KBM-7 (cell line): ENCODE measurements at places on chromosomes 12 and 14.

- no peak for DNase-seq
Observed at GRCh38 chr12:52433501-52434080, 580 bp downstream of the KRT75 start.

GRCh38 chr12:9646794-9647781 is 22.4 kb upstream of the CLEC2D start:
- DNase-seq, result no peak

DNA sequence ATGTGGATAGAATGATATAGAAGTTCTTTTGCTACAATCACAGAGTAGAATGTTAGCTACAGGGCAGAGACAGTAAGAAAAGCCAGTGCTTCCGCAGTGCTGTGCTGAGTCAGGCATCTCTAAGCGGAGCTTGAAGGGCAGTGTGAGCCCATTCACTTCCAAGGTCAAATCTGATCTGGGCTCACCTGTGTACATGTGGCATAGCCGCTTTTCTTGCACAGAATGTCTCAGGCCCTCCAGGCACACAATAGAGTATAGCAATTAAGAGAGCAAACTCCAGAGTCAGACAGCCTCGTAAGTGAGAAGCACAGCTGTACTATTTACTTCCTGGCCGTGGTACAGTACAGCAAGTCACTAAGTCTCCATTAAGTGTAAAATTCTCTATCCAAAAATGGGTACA is 26.8 kb downstream of the CORO1C start:
- no peak for DNase-seq

DNA sequence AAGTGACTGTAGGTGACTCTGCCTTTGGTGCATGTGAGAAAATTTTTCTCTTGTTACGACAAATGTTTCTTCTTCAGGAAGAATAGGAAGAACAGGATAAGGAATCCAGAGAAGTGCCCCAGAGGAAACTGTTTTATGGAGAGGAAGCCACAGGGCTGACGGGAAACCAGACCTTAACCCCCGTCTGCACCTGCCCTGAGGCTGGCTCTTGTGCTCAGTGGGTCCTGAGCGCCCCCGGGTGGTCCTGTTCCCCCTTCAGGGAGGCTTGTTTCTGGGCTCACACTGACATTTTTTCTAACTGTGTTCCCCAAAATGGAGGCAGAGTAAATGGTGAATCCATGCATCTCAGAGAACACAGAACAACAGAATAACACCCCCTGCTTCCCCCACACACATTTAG is 691.8 kb downstream of the TMEM121 start:
- peak; percentile 59 for DNase-seq

GRCh38 chr14:94581127-94581999 is at the start of gene SERPINA5:
SERPINA5 (plus strand) TSS chr14:94581426; CDS start chr14:94587363, 5,937 bp downstream.
- DNase-seq, result no peak

GRCh38 chr12:132551641-132552031 is 58.7 kb downstream of the LRCOL1 start:
- no peak for DNase-seq

DNA sequence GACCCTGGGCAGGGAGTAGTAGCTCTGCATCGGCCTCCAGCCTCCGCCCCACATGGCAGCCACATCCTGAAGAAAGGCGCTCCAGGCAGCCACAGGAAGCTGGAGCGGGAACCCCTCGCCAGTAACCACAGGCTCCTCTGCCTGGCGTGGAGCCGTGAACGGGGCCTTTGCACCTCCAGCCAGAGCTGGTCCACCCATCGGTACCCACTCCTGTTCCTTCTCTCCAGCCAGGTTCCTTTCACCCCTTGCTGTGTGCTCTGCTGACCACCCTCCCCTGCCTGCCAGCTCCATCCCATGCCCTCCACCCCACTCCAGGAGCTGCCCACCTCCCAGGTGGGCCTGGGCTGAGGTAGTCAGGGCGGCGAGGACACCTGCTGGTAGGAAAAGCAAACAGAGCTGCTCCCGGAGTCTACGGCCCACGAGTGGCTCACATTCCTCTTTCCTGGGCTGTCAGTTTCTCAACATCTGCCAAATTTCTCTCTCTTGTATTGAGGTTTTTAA is 2.7 kb downstream of the TGFB3 start:
- peak; percentile 54 for DNase-seq

DNA sequence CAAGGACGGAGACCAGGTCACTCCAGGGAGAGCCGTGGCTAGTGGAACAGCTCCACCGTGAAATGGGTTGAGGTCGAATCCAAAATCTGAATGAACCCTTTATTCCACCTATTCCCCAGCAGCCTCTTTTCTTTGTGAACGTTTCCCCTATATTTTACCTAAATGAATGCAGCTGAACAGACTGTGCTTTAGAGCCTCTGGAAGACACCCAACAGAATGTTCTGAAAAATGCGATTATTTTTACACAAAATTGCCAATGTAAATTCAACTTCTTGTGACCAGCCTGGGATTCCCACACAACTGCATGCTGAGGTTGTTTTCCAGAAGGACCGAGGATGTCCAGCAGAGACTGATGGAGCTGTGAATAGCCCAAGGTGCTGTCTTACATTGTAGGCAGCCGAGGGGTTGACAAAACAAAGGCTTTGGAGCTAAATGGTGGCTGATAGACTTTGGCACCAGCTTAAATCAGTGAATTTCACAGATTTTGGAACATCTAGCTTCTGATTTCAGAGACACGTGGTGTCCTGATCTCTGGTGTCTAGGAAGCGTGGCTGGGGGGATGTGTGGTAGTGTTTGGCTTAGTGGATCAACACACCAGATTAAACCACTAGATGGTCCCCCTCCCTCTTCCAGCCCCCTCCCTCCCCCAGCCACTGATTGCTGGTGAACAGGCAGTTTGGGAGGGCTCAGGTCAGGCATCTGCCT is 150.4 kb downstream of the ZNF664 start:
- no peak for DNase-seq

DNA sequence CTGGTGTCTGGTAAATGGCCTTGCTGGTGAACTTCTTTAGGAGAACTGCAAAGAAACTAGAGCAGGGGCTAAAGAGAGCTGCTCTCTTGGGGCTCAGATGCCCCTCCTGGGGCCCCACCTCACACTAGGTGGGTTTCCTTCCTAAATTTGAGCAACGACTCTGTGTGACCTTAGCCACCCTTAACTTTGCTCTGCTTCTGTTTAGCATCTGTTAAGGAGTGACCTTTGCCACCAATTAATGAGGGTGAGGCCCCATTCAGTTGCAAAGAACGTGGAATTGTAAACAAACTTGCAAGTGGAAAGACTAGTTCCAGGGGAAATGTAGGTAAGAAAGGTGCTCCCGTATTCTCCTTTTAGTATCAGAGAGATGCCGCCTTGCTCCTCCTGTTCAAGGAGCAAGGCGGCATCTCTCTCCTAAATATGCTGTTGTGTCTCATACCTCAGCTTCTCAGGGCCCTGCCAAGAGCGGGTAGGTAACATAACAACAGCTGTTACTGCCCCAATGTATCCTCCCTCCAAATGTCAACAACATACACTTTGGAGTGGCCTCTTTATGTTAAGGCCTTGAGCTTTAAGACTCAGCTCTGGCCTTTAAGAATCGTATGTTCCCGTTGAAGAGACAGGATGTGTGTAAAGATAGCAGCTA is 77.6 kb upstream of the FUT8 start:
- no peak for DNase-seq

DNA sequence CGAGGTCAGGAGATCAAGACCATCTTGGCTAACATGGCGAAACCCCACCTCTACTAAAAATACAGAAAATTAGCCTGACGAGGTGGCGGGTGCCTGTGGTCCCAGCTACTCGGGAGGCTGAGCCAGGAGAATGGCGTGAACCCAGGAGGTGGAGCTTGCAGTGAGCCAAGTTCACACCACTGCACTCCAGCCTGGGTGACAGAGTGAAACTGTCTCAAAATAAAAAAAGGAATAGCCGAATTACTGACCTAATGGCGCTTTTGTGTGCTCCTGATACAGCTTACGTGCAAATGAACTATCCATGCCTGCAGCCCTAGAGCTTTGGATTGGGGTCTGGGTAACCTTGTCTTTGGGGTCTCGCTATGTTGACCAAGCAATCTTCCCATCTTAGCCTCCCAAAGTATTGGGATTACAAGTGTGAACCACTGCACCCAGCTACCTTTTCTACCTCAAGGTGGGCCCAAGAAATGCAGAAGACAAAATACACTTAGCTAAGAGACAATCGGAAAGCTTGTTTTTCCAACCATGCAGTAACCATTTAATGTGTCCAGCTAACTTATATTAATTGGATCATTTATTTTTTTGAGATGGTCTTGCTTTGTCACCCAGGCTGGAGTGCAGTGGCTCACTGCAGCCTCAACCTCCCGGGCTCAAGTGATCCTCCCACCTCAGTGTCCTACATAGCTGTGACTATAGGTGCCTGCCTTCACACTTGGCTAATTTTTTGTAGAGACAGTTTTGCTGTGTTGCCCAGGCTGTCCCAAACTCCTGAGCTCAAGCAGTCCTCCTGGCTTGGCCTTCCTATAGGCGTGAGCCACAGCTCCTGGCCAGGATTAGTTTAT is 5.5 kb downstream of the PABPN1 start:
- DNase-seq, result no peak

DNA sequence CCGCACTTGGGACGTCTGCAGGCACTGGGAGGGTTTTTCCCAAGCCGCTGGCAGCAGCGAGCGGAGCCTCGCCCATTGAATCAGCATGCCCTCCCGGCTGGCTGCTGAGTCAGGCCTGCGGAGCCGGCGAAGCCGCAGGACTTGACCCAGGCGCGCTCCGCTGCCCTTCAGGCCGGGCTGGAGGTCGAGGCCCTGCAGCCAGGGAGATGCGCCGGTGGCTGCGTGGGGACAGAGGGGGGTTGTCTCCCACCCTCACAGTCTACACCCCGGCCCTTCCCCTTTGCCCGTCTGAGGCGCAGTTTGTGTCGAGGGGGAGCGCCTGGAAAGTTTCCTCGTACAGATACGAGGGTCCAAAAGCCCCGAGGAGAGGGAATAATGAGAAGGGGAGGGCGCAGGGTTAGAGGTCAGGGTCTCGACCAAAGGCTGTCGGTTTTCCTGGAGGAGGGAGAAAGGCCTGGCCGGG is 759 bp upstream of the KLC1 start:
- peak; percentile 50 for DNase-seq

GRCh38 chr12:52878507-52879393 is 26.1 kb downstream of the KRT8 start:
- no peak for DNase-seq

GRCh38 chr12:3150931-3151835 is 74.0 kb downstream of the TSPAN9 start:
- DNase-seq, result no peak

- no peak for DNase-seq
Observed at GRCh38 chr12:116637589-116638150, 78.5 kb downstream of the MAP1LC3B2 start.

GRCh38 chr12:49092816-49093406 is 1.7 kb downstream of the DHH start:
- DNase-seq, result no peak

DNA sequence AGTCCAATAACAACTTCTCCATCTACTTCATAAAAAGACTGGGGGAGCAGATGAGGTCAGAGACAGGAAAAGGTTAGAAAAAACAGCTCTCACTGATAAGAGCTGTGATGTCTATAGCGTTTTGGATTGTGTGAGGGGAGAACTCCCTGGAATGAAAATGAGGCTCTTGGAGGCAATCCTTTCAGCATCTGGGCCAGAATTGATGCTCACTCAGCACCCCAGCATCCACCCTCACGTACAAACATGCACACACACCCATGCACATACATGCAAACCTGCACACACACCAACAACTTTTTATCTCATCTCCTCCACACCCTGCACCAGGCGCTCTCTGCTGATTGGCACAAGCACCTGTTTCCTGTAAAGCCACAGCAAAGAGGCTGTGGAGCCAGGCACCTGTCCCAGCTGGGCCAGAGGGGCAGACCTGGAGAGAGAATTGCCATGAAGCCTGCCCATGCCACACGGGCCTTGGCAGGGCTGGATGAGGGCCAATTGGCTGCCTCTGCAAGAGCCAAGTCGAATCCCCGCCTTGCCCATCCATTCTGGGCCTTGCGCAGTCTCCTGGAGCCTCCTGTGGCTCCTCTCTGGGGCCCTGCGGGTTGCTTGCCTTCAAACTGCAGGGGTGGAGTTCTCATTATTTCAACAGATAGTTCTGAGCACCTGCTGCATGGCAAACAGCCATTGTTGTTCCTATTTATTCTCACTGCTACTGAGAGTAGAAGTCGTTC is 53.1 kb downstream of the SYNE3 start:
- DNase-seq, result peak; percentile 25

- peak; percentile 11 for DNase-seq
Observed at GRCh38 chr14:90193925-90194324, 62.4 kb upstream of the PSMC1 start.

- DNase-seq, result no peak
Observed at GRCh38 chr12:119198440-119198839, 19.7 kb downstream of the HSPB8 start.

DNA sequence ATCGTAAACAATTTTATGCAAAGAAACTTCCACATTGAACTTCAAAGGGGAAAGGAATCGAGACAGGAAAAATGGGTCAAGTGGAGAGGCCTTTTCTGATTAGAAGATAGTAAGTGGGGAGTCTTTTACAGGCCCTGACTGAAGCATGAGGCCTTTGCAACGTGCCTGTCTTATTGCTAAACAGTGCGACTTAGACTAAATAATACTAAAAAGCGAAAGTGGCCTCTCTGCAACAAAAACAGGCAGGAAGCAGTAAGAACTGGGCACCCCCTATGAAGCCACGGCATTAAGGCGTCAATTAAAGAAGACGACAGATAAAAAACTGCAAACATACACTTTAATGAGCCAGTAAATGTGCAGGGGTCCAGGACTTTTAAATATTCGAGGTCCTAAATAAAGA is 283.4 kb upstream of the GRIP1 start:
- no peak for DNase-seq

DNA sequence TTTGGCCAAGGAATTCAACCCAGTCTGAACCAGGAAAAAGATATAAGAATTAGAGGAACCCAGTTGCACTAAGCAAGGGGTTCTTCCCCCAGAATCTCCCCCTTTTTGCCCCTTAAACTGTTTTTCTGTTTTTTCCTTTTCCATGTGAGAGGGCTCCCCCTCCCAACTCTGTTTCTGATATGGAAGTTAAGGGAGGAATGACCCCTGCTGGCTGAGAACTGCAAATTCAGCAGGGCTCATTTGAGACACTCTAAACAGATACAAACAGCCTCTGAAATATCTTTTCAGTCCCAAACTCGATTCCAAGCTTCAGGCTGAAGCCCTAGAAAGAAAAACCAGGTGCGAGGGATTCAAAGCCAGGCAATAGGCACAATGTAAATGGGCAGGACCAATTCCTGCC is 132.7 kb downstream of the SLC41A2 start:
- DNase-seq, result peak; percentile 35

GRCh38 chr12:10365696-10366405 is 24.0 kb downstream of the KLRK1 start:
- peak; percentile 15 for DNase-seq

DNA sequence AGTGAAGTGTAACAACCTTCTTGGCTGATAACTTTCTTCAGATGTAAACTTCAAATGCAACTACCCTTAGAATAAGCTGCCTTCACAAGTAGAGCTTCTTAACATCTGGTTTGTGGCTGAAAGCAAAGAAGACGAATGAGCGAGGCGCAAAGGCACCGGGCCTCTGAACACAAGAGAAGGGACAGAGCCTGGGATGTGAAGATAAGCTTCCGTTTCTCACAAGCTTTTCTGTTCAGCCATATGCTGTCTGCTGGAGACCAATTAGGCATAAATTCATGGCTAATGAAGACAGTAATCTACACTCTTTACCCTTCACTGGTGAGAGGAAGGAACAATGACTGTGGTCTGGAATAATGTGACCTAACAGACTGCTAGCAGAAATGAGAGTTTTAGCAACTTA is 195.2 kb downstream of the ATXN7L3B start:
- DNase-seq, result no peak
